SJSA1 (cell line): ENCODE measurements at places on chromosomes 2 and 18.

GRCh38 chr2:233174137-233174536, 77.3 kb upstream of the ATG16L1 start:
- DNase-seq = no peak

- no peak for DNase-seq
Measured at GRCh38 chr2:241535871-241536655, 22.5 kb upstream of the BOK start.

DNA sequence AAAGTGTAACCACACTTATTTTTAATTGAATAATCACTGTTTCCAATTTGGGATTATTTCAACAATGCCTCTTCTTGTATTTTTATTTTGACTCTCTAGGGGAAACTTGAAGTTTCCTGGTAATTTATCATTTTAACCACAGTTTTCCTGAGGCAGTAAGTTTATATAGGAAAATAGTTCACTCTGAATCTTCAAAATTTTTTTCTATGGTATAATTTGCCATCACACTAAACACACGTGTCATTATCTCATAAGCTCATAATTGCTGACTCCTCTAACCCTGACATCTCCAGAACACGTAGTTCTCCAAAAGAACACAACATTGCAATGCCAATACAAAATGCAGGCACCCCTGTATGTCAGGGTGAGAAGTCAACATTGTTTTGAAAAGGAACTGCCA, 102.2 kb upstream of the FZD7 start:
- no peak for DNase-seq

- DNase-seq = no peak
Measured at GRCh38 chr2:53429901-53430300, 337.7 kb upstream of the CHAC2 start.

DNA sequence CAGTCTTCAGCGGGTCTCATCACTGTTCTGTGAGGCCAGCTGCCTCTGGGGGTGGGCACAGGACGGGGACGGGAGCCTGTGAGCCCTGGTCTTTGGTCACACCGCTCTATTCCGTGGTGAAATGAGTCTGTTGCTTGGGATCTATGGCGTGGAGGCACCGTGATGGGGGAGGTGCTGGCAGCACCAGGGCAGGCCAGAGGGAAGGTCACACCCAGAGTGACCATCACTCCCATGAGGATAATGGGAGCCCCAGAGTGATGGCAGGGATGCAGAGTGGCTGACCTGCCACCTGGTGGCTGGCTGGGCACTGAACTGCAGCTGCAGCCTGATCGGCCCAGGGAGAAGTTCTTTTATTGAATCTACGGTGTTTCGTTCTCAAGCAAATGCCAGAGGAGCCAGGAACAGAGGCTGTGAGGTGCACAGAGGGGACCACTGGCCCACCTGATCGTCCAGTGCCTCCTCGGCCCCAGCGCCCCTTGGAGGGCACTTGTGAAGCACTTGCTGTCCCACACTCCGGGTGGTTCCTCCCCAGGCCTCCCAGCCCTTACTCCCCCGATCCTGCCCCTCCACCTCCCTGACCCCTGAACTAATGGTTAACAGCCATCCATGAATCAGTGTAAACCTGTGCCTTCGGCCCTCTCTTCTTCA, 17.9 kb downstream of the KCNIP3 start:
- DNase-seq = no peak

DNA sequence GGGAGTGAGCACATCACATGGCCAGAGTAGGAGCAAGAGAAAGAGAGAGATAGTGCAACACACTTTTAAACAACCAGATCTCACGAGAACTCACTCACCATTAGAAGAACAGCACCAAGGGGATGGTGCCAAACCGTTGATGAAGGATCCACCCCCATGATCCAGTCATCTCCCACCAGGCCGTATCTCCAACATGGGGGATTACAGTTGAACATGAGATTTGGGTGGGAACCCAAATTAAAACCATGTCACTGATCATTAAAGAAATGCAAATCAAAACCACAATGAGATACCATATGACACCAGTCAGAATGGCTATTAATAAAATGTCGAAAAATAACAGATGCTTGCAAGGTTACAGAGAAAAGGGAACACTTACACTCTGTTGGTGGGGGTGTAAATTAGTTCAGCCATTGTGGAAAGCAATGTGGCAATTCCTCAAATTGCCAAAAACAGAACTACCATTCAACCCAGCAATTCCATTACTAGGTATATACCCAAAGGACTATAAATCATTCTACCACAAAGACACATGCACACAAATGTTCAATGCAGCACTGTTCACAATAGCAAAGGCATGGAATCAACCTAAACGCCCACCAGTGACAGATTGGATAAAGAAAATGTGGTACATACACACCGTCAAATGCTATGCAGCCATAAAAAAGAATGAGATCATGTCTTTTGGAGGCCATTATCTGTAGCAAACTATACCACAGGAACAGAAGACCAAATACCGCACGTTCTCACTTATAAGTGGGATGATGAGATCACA, 137.1 kb downstream of the COL6A3 start:
- DNase-seq = no peak

DNA sequence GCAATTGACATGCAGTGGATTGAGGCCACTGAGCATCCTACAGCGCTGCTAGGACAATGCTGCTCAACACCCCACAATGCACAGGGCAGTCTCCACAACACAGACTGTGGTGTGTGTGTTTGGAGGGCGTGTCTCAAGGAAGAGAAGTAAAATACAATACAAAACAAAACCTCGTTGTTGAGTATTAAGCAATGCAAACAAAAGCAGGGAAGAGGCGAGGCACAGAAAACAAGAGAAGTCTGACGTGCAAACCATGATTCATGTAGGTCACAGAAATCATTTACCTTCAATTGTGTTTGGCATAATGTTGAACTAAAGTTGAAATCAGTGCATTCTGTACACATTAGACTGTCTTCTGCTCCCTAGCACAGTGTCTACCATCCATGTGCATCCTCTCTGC, 260.9 kb downstream of the PHLPP1 start:
- DNase-seq = no peak

DNA sequence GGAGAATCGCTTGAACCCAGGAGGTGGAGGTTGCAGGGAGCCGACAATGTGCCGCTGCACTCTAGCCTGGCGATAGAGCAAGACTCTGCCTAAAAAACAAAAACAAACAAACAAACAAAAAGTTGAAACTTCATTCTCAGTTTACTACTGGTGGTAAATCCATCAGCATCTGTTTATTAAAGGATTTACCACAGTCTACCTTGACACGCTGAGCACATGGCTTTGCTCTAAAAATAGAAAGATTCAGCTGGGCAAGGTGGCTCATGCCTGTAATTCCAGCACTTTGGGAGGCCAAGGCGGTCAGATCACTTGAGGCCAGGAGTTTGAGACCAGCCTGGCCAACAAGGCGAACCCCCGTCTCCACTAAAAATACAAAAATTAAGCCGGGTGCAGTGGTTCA, 201.3 kb downstream of the TGIF1 start:
- no peak for DNase-seq

DNA sequence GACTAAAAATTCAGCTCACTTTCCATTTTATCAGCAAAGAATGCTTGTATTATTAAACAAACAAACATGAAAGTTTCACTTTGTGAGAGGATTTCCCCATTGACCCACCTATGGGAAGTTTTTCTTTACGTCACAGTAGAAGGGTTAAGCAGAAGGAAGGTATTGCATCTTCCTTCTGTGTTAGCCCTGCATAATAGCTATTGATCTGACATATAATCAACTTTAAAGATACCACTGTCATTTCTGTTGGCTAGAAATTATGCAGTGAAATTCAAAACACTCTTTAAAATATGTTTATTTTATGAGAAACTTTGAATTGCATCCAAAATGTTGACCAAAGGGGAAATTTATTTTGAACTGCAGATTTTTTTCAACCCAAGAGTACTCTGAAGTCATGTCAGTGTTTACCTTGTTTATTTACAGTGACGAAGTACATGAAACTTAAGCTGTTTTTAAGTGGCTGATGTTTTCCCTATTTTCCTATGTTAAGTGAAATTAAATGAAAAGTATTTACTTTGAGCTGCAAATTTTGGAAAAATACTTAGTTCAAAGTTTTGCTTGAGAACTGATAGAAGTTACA, 566.4 kb downstream of the ZEB2 start:
- no peak for DNase-seq

GRCh38 chr2:18425210-18425703, 135.2 kb downstream of the RDH14 start:
- DNase-seq = no peak

GRCh38 chr2:226378753-226379705, 420.6 kb downstream of the IRS1 start:
- DNase-seq = no peak

- DNase-seq = no peak
Measured at GRCh38 chr2:191446910-191447309, 201.7 kb downstream of the MYO1B start.

- no peak for DNase-seq
Measured at GRCh38 chr2:196330645-196331044, 159.3 kb upstream of the STK17B start.

- DNase-seq = no peak
Measured at GRCh38 chr18:13147130-13147529, 71.4 kb upstream of the LDLRAD4 start.

DNA sequence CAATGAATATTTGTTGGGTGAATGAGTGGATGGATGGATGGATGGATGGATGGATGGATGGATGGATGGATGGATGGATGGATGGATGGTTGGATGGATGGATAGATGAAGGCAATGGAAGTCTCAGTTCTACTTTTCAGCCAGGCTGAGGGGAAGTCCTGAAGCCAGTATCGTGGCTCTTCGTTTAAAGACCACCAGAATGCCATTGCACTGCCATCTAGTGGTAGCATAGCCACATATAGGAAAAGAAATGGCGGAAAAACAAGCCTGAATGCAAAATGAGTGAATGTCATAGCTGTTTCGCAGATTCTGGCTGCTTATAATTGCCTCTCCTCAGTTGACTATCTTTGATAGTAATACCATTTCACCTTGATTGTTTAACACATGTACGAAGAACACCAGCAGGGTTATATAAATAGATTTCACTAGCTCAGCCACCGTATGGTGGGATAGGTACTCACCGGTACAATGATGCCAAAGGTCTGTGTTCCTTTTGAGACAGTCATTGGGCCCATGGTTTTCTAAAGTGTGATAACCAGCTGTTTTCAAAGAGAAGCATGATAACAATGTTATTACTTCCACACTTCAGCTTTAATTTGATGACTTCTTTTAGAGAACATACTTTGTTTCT, 62.3 kb upstream of the GREB1L start:
- peak; percentile 56 for DNase-seq

- DNase-seq = no peak
Measured at GRCh38 chr2:102520009-102520408, 47.0 kb downstream of the SLC9A4 start.

- no peak for DNase-seq
Measured at GRCh38 chr2:238295144-238296112, 7.0 kb upstream of the PER2 start.

- no peak for DNase-seq
Measured at GRCh38 chr2:168138374-168138773, 109.0 kb downstream of the STK39 start.

DNA sequence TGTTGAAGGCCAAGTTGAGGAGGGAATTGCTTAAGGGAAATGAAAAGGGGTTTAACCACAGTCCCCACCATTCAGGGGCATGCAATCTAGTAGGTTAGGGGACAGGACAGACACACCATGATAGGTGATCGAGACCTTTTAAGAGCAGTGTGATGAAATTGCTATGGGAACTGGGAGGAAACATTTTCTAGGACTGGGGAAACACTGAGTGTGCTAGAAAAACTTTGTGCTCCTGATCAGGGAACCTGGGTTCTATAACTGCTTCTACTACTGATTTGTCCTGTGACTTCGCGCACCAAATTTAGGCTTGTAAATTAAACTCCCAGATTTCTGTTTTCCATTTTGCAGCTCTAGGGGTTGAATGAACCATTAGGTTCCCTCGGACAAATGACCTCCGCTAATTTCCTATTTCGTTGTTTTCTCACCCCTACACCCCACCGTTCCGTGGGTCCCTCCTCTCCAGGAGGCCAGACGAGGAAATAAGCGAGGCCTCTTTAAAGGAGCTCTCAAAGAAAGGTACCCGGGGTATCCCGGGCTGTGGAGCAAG, 371 bp upstream of the LCLAT1 start:
- no peak for DNase-seq

- peak; percentile 21 for DNase-seq
Measured at GRCh38 chr2:156399224-156399949, 36.8 kb upstream of the GPD2 start.

DNA sequence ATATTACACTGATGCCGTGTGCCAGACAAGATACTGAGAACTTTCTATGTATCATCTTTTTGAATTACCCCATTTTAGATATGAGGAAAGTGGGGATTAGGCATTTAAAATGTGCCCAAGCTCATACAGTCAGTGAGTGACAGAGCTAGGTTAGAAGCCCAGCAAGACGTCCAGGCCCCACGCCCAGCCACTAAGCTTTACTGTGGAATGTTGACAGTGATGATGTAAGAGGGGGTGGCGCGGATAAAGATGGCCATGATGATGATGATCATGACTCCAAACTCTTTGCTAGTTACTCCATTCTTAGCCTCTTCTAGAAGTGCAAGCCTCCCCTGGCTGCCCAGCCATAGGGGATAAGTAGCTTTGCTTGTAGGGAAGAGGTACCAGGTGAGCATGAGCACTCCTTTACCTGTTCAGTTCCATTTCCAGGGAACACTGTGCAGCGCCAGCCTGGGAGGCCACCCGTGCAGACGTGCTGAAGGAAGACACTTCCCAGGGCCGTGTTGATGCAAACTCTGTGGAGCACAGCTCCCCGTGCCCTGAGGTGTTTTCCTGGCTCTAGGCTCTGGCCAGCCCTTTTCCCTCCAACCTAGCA, 65.5 kb downstream of the BCL2L11 start:
- no peak for DNase-seq

GRCh38 chr2:215681799-215682596, 246.1 kb upstream of the FN1 start:
- no peak for DNase-seq

GRCh38 chr2:204280262-204280668, 265.0 kb upstream of the PARD3B start:
- DNase-seq = no peak

GRCh38 chr2:128727404-128727803, 408.7 kb upstream of the HS6ST1 start:
- no peak for DNase-seq

GRCh38 chr2:134623796-134624195, 95.0 kb downstream of the TMEM163 start:
- no peak for DNase-seq

DNA sequence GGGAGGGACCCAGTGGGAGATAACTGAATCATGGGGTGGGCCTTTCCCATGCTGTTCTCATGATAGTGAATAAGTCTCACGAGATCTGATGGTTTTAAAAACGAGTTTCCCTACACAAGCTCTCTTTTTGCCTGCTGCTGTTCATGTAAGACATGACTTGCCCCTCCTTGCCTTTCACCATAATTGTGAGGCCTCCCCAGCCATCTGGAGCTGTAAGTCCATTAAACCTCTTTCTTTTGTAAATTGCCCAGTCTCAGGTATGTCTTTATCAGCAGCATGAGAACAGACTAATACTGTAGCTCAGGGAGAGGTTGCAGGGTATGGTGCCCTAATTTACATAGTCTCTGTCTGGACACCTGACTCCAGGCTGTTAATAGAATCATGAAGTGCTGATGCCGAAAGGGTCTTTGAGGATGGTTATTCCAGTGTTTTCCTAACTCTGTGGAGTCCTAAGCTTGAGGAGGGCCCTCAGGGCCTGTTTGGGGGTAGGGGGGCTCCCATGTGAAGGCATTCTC, 343.2 kb downstream of the ALK start:
- no peak for DNase-seq

- DNase-seq = no peak
Measured at GRCh38 chr2:217479566-217479965, 523.2 kb downstream of the TNS1 start.

GRCh38 chr2:39937621-39938020, 158.6 kb upstream of the THUMPD2 start:
- no peak for DNase-seq
